CD4-positive, alpha-beta T cell treated with Interleukin-17A for 1 hour (primary cell): ENCODE measurements at places on chromosomes 16 and 17.

GRCh38 chr16:85825326-85825725 lies 25.8 kb downstream of the COX4I1 start:
- DNase-seq = no peak

DNA sequence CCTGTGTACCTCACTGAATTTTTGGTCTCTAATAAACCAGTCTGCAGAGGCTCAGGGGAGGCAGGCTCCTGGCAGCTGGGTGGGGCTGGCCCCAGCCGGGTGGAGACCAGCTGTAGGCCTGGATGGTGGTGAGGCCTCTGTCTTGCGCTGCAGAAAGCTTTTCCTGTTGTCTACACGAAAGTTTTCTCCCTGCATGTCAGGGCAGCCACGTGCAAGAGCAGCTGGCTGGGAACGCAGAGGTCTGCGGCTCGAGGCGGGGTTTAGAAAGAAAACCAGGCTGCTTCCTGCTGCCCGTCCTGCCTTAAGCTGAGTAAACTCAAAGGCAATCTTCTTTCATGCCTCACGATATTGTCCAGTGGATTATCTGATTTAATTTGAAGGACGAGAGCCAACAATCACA lies 2.4 kb downstream of the SERPINF1 start:
- DNase-seq = peak; percentile 67

GRCh38 chr17:10664571-10664970 lies 7.5 kb upstream of the MYH3 start:
- no peak for DNase-seq

DNA sequence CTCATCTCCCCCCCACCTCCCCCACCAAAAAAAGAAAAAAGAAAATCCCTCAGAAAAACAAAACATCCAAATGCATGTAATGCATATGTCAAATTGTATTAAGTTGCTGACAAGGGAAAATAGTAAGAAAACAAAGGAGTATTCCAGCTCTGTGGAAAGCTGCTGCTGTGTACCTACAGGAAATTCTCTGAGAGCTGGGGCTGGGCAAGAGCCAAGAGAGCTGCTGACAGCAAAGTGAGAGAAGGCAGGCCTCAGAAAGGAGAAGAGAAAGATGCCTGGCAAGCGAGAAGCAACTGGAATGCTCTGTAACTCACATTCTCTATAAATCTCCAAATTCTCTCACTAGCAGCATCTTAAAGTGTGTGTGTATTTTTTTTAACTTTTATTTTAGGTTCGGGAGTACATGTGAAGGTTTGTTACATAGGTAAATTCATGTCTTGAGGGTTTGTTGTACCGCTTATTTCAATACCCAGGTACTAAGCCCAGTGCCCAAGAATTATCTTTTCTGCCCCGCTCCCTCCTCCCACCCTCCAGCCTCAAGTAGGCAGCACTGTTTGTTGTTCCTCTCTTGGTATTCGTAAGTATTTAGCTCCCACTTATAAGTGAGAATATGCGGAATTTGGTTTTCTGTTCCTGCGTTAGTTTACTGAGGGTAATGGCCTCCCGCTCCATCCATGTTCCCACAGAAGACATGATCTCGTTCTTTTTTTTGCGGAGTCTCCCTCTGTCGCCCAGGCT lies 24.4 kb downstream of the CNTROB start:
- DNase-seq = no peak

- no peak for DNase-seq
Observed at GRCh38 chr17:28725660-28726225, 290 bp downstream of the TLCD1 start.

DNA sequence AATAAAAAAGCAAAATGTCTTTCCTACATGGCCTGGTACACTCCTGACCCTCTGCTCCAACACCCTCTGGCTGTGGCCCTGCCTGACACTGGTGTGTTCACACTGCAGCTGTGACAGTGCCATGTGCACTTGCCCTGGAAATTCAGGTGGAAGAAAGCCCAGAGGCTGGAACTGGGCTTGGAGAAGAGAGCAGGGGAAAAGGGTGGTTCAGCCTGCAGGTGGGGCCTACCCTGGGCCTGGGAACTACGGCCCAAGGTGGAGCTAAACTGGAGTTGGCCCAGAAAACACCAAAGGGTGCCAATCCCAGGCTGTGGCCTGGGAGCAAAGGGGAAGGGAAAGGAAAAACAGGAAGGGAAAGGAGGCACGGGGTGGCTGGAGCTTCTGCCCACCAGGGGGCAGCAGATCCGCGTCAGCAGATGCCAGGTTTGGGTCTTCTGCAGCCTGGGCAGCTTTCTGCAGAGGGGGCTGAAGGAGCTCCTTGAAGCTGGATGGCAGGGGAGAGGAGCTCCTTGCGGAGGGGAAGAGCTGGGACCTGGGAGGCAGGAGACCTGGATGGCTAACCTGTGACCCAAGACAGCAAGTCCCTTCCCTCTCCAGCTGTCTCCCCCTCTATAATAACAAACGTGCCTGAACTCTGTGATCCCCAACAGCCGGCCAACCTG lies 15.4 kb upstream of the CTCF start:
- peak; percentile 74 for DNase-seq

DNA sequence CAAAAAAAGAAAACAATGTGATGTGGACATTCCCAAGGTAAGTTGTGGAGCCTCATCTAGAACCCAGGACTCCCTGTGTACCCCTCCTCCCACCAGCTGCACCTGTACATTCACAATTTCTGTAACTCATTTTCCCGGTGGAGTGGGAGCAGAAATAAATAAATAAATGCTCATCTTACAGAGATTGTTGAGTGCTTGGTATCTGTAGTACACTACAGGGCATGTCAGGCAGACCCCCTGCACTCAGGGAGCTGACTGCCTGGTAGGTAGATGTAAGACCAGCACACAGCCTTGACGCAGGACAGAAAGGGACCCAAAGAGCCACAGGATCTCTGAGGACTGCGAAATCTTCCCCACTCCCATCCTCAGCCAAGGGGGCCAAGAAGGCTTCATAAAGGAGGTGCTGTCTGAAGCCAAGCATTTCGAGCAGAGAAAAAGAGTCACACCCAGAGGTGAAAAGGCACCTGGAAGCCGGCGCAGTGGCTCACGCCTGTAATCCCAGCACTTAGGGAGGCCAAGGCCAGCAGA lies 6.5 kb downstream of the EIF1 start:
- no peak for DNase-seq

DNA sequence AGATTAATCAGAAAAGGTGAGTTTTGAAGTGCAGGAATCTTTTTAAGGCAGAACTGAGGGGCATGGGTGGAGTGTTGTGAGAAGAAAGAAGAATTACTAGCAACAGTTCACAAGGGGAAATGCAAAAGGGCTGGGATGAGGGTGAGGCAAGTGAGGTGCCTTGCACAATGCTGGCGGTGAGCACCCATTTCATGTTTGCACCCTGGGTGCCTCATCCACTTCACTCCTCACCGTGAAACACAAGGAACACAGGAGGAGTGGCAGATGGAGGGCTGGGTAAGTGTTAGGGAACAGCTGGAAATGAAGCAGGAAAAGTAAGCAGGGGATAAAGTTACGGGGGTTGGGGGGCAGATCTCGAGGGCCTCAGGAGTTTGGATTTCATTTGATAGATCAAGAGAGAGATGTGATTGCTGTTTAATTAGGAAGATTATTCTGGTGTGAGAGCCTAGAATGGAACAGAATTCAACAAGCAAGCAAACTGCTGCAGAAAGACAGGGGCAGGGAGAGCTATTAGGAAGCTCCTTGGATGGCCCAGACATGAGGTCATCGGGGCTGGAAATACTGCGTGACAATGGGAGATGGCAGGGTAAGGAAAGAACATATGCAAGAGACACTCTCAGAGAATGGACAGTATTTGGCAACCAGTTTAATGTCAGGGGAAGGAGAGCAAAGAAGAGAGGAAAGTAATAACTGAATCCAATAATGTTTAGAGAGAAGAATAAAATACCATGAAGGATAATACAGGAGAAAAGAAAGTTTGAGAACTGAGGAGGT lies 8.3 kb upstream of the HEATR6 start:
- DNase-seq = no peak

- DNase-seq = no peak
Observed at GRCh38 chr16:56408379-56409098, 16.8 kb downstream of the AMFR start.

DNA sequence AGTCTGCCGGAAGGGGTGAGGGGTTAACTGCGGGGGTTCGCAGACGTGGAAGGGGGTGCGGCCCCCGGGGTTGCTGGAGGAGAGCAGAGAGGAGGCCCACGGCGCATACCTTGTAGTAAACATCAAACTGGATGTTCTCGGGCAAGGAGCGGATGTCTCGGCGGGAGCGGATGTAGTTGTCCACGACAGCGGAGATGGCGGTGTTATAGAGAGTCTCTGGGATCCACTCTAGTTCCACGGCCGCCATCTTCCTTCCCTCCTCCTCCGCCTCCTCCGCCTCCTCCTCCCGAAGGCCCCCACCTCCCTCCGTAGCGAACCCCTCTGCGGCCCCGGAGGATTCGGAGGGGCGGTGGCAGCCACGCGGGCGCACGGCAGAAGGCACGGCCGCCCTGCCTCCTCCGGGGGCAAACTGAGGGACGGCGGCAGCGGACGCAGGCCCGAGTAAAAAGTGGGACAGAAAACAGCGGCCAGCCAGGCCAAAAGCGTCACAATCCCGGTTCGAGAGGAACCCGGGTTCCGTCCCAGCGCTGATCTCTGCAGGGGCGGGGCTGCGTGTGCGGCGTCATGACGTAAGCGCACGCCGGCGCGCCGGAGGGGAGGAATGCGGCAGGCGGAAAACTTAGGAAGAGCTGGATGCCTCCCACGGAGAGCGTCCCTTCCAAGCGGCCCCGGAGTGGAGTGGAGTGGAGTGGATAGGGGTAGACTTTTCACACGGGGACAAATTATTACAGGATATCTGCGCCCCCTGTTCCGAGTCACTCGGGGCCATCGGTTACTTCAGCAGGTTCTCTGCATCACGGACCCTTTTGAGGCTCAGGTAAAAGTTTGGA lies at the start of gene APPBP2:
Gene APPBP2, minus strand, starts transcription at position 558 of the 830 bp plus-strand sequence. Its CDS starts 311 bp downstream, at position 247.
- DNase-seq = peak; percentile 72

GRCh38 chr16:4780235-4780634 lies 7.9 kb downstream of the SEPTIN12 start:
- no peak for DNase-seq

DNA sequence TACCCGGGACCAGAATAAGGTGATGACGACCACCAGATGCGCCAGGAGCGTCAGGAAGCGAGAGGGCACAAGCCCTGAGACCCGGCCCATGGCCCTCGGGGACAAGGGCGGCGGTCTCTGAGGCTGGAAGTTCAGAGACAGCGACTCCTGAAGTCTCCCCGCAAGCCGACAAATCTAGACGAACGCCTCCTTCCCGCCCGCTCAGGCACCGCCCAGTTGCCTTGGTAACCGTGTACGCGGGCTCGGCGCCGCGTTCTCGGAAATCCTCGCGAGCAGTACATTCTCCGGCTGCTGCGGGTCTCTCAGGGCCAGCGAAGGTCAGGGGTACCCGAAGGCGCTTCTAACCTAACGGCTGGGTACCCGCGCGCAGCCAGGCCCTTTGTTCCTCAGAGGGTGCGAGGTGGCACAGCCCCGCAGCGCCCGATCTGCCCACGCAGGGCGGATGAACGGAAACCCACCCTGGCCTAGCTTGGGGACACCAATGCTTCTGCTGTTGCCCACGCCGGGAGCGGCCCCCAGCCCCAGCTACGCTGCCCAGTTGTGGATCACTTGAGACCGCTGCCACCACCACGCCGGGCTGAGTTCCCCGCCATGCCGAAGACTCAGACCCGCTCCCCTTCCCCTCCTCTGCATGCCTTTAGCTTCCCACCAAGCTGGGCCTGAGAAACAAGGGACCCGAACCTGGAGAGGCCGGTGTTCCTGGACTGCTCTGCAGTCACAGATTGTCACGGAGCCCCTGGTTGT lies at the start of gene TMEM107:
Gene TMEM107, minus strand, starts transcription at position 184 of the 744 bp plus-strand sequence. Its CDS starts 94 bp downstream, at position 90.
- DNase-seq = peak; percentile 90
